C1 segment of cervical spinal cord (tissue), 14 donors: ENCODE measurements at places on chromosomes 3 and 15.

DNA sequence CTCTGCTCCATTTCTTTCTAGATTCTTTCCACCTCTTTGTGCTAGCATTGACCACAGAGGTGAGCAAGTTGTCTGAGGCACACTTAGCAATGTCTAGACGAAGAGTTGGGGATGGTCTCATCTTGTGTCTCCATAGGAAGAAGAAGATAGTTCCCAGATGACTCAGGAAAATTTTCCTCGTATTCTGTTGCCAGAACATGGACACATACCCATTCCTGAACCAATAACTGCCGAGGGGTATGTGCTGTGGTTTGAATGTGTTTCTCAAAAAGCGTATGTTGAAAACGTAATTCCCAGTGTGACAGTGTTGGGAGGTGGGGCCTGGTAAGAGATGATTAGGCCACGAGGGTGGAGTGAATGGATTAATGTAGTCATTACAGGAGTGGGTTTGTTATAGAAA, 107.5 kb upstream of the GALNT15 start:
- no peak for DNase-seq

GRCh38 chr3:188232656-188233055, 78.7 kb downstream of the LPP start:
- no peak for DNase-seq

DNA sequence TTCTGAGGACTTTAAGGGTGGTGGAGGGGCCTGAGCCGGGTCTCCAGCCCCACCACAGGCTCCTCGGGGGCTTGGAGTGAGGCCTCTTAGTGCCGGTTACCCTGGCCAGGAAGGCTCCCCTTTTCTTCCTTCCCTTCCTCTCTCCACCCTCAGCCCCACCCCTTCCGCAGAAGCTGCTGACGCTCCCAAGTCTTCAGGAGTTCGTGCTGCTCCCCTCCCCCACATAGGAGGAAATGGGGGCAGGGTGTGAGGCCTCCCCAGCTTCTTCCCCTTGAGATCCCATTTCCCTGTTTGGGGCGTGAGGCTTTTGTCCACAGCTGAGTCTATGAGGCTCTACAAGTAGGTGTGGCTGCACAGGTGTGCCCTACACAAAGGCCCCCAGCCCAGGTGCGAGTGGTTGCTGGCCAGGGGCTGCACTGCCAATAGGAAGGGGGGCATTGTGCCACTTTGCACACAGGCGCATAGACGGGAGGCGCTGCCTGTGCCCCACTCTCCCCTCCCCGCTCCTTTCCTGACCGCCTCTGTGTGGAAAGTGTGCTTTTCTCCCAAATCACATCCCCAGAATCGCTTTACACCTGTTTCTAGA, 915 bp upstream of the CALML4 start:
- DNase-seq: peak; percentile 54

DNA sequence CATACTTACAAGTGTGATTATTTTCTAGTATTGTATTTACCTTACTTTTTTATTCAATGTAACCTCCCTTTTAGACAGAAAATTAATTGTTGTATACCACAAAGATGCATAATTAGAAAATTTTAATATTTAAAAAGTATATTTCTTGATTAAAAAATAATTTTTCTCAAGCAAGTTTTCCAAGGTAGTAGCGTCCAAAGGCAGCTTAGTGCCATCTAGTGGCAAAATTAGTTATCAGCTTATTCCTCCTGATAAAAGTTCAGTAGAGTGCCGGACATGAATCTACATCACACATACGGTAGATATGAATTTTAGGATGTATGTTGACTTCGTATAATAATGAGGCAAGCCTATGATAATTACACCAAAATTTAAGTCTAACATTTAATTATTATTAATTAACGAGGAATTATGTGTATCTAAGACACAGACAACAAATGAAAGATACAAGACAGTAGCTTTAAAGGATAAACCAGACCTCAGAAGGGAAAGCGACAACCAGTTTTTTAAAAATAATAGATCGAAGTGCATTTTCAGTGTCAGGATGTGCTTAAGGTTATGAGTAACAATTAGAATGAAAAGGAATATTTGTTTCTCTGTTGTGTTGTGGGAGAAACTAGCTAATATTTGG, 405.9 kb downstream of the ROBO1 start:
- DNase-seq: no peak

DNA sequence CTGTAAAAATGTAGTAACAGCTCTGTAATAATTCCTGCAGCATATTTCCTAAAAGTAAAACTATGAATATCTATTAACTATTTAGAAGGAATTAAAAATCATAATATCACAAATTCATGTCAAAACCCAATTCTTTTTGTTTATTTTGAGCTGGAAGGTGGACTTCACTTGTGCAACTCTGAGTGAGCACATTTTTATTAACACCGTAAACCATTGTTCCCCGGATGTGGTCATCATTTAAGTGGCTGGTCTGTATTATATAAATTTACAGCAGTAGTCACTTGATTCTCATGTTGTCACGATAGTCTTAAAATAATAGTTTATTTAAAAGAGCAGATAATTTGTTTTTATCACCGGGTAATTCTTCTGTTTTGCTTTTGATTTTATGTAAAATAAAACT, 43.0 kb upstream of the UTS2B start:
- DNase-seq: no peak

DNA sequence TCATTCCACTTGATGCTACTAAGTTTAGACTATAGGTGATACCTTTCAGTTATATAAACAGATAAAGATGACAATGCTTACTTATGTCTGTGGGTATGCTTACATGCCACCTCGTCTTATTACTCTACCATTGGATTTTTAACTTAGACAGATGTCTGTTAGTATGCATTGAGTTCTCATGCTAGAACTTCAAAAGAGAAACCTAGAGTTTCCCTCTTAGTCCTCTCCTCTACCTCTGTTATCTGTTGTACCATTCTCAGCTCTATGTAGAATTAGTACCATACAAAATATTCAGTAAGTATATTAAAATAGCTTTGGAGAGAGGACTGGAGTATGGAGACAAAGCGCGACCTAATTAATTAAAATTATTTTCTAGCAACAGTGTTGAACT, 111.3 kb downstream of the BBX start:
- no peak for DNase-seq

DNA sequence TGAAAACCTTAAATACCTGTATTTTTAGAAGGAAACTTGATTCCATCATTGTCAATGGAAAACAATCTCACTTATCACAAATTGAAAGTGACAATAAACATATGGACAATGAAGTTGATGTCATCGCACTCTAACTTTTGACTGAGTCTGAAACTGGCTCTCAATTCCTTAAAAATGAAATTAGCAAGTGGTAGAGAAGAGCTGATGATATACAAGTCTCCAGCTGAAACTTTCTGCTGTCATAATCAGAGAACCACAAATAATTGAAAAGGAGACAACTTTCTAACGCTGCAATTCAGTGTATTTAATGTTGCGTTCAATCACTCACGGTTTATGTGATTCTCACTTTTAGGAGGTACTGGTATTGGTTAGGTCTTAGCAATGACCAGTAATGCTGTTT, 37.5 kb downstream of the EPHB1 start:
- DNase-seq: no peak

DNA sequence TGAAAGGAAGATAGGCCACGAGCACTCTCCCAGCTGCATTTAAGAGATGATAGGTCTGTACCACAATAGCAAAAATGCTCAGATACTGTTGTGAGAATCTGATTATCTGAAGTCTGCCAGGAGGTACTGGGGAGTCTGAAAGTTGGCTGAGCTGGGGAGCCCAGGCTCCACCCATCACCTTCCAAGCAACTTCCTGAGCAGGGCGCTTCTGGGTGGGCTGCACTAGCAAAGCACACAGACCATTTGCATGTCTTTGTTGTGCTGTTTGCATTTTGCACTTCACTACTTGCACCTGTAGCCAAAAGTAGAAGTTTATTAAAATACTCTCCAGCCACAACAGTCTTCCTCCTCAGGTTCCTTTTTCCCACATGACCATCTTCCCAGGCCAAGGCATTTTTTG, 133.2 kb downstream of the ALDH1A2 start:
- DNase-seq: no peak

DNA sequence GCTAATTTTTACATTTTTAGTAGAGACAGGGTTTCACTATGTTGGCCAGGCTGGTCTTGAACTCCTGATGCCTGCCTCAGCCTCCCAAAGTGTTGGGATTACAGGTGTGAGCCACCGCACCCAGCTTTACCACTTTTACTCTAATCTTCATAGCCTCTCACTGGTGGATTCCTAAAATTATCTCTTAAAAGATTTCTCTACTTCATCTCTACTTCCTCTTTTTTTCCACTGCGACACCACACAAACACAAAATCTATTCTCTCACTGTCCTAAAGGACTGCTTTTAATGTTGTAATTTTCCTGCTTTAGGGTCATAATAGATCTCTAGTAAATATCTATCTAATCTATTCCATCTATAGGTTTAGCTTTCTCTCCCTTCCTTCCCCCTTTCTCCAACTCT, 34.0 kb upstream of the TBL1XR1 start:
- DNase-seq: no peak

GRCh38 chr3:66472313-66473134, 28.3 kb downstream of the LRIG1 start:
- DNase-seq: no peak

- DNase-seq: no peak
Observed at GRCh38 chr15:96549136-96549535, 218.6 kb downstream of the NR2F2 start.

DNA sequence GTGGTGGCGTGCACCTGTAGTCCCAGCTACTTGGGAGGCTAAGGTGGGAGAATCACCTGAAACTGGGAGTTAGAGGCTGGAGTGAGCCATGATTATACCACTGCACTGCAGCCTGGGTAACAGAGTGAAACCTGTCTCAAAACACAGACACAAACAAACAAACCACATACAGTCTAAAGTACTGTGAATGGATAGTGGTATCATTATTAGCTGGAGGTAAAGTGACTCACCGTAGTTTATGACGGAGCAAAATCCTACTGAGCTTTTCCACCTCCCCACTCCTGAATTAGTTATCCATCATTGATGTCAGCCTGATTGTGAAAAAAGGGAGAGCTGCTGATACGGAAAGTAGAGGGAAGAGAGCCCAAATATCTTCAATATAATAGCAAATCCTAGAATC, 3.2 kb upstream of the CNOT10 start:
- DNase-seq: no peak

DNA sequence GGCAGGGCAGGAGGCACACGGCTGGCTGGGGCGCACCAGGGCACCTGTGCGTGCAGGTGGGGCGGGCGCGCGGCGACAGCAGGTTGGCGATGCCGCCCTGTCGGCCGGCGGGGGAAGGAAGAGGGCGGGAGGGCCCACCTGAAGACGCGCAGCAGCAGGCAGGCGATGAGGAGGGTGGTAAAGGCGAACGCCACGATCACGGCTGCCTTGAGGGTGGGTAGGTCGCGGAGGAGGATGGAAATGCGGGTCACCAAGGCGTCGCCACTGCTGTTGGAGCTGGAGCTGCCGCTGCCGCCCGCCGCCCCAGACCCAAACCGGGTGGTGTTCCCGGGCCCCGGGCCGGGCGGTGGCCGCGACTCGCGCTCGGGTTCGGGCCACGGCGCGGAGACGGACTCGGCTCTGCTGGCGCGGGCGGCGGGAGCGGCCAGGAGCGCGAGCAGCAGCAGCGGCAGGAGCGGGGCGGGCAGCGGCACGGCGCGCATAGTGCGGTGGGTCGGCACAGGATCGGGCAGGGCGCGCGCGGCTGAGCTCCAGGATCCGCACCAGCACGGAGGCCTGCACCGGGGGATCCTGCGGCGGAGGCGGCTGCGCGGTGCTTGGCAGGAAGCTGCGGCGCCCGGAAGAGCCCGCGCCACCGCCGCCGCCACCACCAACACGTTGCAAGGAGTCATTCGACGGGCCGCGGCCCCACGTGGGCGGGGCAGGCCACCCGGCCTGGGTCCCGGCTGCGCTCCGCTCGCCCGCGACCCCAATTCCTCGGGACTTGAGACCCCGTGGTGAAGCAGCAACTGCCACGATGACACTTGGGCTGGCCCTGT, at the start of gene FAM174B:
FAM174B (minus strand) TSS at position 598 of the 818 bp plus-strand sequence.
- no peak for DNase-seq

DNA sequence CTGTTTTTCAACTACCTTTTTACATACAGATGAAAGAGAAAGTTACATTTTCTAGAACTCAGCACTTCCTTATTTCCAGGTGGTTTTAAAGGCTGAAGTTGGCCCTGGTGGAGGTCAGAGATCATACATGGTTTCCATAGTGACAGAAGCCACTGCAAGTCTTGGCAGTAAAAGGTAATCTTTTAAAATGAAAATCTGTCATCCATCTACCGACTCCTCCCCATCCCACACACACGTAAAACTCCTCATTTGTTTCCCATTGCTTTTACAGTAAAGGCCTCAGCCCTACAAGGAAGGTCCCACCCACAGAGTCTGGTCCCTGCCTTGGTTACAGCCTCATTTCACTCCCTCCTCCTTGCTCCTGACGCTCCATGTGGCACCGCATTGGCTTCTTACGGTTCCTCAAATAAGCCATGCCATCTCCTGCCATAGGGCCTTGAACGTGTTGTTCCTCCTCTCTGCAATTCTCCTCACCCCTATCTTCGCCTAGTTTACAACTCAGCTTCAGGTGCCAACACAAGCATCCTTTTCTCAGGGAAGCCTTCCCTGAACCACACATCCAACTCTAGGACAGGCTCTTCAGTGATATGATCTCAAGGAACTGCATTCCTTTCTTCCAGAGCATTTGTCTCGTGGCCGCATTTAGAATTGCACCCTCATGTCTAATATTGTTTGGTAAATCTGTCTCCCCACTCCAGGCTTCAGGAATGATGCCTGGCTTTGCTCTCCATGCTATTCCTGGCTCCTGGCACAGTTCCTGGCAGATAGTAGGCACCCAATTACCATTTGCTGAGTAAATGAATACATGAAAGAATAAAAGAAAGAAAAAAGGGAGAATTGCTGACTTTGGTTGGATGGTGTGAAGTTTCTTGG, 2.6 kb downstream of the CYP19A1 start:
- DNase-seq: no peak

- DNase-seq: no peak
Observed at GRCh38 chr3:152790651-152791387, 44.1 kb upstream of the P2RY1 start.

DNA sequence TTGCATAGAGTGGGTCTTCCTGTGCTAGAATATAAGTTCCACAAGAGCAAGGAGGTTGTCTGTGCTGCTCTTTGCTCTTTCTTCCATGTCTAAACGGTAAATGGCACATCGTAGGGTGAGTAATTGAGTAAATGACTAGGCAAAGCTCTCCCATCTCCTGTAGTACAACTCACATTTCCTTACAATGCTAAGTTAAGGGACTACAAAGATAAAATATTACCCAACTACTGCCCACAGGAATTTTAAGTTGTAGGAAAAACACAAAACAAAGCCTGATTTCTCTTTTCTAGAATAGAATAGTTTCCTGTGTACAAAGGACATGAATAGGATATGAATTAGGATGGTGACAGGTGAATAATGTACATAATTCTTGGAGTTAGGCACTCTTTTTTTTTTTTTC, 19.9 kb upstream of the LRIG1 start:
- no peak for DNase-seq

DNA sequence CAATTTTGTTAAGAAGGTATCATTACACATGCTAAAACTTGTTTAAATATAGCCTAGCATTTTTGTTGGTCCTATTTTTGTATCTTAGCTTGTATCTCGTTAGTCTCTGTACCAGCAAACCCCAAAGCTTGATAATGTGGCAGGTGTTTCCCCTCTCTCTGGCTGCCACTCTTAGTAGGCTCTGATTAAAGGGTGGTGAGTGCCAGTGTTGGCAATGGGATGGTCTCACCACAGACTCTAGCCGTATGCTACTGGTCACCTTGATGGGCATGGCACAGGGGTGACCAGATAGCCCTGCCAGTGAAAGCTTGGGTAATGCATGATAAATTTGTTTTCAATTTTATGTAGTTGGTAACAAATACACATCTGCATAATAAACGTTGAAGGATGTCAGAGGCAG, 188.3 kb downstream of the CFAP20DC start:
- no peak for DNase-seq
